Upper lobe of left lung (tissue), 6 donors: ENCODE measurements at places on chromosomes 4 and X. TPM values are rescaled to one million over a fixed set of nuclear protein-coding genes. Genes with fewer than 3 reads are reported as not detected.

FAM9B gene
- total RNA-seq, result not detected

PNMA5 gene
- total RNA-seq, result not detected

DNA sequence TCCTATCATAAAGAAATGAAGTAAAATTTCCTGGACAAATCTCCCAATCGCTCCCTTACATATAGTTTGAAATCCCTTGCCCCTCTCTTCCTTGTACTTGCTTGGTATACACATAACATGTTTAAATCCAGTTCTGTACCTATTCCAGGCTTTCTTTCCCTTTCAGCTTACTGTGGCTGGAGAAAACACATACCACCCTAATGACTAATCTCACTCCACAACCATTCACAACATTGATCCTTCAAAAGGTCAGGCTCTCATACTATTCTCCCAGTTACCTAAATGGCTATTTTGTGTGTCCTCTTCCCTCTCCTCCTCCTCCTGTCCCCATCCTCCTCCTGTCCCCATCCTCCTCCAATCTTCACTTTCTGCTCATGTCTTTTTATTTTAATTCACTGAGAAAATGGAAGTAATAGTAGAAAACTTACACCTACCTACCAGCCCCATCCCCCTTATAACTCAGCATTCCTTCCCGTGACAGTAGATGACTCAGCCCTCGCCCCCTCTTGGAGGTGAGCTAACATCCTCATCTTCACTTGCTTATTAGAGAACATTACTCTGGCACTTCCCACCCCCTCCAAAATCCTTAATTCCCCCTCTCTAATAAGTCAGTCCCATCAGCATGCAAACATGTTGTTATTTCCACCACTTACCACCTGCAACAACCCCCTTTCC lies 77.5 kb downstream of the IL15 start:
- H3K4me1 ChIP-seq, result no peaks in the 10 kb centered on the region
- no peak overlapping the region for H3K27ac ChIP-seq
- DNase-seq, result no peak
- H3K27me3 ChIP-seq, result no peaks in the 10 kb centered on the region
- no peaks in the 10 kb centered on the region for H3K36me3 ChIP-seq
- no peak overlapping the region for H3K4me3 ChIP-seq

GRCh38 chr4:189278597-189279165 lies 662.0 kb upstream of the FRG1 start:
- H3K27ac ChIP-seq, result no peak overlapping the region
- H3K4me1 ChIP-seq, result no peaks in the 10 kb centered on the region
- H3K4me3 ChIP-seq, result no peak overlapping the region
- H3K36me3 ChIP-seq, result no peaks in the 10 kb centered on the region
- DNase-seq, result no peak
- no peaks in the 10 kb centered on the region for H3K27me3 ChIP-seq

DNA sequence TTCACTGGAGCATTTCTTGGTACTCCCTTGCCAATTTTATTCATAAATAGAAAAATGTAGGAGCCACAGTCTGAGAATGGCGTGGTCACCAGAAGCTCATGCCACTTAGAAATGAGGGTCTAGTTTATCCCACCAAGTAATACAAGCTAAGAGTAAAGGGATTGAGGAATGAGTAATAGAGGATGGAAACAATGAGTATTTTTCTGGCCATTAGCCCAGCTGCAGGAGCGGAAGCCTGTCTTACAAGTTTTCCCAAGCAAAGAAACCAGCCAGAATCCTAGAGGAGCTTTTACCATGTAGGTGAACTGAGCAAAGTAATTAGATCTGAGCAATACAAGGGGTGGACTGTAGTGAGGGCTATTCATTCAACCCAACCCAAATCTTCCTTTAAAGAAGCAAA lies 160.7 kb upstream of the NPY2R start:
- no peaks in the 10 kb centered on the region for H3K36me3 ChIP-seq
- H3K27me3 ChIP-seq, result no peaks in the 10 kb centered on the region
- H3K4me3 ChIP-seq, result no peak overlapping the region
- no peak for DNase-seq
- no peak overlapping the region for H3K27ac ChIP-seq

DNA sequence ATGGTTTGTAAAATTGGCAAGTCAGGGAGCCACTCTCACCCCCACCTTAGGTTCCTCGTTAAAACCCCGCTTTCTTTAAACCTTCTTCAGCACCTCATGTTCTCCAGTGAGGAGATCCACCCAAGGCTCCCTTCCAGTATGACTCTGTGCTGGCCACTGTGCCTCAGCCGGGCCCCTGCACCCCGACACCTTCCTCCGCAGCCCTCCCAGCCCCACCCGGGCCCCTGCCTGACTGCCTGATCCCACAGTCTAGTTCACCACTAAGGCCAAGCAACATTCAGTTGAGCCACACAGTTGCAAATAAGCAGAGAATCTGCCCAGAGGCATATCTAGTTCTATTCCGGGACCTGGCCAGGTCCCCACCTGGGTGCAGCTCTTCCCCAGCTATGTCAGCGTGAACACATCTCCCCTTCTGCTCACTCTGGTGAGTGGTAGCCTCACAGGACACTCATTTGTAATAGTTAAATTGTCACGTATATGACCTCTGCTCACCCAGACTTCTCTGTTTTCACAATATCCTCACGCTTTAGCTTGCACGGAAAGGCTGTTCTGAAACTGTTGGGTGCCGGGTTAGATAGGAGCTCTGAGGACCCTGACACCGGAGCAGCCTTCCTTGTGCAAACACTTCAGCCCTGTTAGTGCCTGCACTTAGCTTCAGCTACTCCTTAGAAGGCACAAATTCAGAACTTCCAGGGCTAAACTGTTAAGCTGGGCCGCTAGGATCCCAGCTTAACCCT lies 146.8 kb downstream of the DCTD start:
- no peaks in the 10 kb centered on the region for H3K36me3 ChIP-seq
- H3K27me3 ChIP-seq, result no peaks in the 10 kb centered on the region
- H3K27ac ChIP-seq, result no peak overlapping the region
- no peak overlapping the region for H3K4me3 ChIP-seq
